ENCODE measurements at places on chromosomes 1 and 21. TPM values are rescaled to one million over a fixed set of nuclear protein-coding genes. Genes with fewer than 3 reads are reported as not detected.

The IGSF21 gene
- not detected for total RNA-seq

The OR2M3 gene
- 0.04 TPM for total RNA-seq

The CLDN17 gene
- total RNA-seq: not detected

The GUCA2A gene
- not detected for total RNA-seq

GRCh38 chr1:19043579-19044443, 87.3 kb upstream of the IFFO2 start:
- DNase-seq: no peak

DNA sequence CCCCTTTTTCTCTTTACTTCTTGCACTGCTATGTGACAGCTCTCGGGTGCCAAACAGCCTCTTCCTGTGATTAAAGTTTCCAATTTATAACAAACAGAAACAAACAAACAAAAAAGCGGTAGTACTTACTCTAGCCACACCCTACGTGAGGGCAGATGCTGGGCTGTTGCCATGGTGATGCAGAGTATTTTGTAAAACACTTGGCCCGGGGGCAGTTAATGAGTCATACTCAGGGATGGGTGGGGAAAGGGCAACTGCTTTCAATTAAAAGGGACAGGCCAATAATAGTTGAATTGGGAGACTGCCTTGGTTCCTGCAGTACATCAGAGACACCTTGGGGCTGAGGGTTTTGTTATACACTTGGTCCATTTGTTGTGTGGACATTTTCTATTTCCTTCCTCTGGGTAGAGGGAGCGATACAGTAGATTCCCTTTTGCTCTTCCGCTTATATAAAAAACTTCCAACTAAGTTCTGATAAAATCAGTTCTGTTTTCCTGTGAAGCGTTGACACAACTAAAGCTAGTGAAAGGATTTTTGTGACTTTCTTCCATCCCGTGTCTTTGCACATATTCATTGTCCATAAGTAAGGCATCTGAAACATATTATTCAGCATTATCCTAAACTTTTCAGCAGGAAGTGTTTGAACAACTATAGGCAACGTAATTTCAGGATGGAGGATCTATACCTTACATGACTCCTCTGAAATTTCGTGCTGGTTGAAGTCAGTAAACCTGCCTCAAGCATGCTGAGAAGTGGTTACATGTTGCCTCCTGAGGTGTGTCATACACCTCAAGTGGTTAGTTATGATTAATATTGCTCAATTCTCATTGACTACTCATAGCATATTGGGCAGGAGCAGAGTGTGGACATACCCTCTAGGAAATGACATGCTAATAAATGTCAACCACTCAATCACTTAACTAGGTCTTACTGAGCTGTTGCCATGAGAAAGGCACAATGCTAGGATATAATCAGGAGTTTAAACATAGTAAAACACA, 36.7 kb upstream of the THEM4 start:
- peak; percentile 92 for DNase-seq

DNA sequence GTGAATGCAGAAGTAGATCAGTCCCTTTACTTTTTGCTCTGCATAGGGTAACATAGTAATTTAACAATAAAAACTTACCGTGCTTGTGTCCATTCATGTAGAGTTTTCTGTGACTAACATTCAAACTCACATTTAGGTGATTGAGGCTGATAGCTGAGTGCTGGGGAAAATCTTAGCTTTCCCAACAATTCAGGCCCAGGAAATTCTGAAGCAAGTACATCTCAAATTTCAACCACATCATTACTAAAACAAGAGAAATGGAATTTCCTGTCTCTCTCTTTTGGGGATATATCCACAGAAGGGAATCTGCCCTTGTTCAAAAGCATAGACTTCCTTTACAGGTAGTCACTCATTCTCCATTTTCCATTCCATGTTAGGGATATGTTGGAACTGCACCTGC, 33.1 kb upstream of the C1orf146 start:
- DNase-seq: peak; percentile 15

DNA sequence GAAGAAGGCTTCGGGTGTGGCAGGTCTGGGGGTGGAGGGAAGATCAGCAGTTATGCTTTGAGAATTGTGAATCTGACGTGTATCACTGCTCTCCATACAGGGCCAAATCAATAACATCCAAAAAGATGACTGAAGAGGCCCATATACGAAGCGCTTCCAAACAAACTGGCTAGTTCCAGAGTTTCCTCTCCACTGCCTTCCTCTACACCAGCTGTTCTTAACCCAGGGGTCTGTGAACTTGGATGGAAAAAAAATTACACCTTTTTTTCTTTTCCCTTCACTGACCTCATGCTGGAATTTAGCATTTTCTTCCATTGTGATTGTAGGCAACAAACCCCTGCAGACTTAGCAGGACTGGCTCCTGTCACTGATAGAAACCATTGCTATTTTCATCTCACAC, 77.1 kb upstream of the NBL1 start:
- no peak for DNase-seq

DNA sequence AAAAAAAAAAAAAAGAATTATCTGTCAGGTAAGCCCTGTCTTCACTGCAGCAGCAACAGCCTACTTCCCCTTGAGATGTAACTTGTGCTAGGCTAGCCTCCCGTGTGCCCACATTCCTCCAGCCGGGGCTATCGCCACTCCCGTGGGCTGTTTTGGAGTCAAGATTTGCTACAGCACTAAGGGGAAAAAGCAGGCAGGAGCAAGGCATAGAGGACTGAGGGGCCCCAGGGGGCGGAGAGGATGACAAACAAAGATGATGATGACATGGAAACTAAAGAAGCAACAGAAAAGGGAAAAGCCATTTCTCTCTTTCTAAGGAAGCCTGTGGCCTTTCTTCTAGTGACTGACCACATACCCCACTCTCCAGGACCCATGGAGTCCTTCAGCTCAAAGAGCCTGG, 1.9 kb downstream of the TNFAIP8L2 start:
- DNase-seq: no peak

DNA sequence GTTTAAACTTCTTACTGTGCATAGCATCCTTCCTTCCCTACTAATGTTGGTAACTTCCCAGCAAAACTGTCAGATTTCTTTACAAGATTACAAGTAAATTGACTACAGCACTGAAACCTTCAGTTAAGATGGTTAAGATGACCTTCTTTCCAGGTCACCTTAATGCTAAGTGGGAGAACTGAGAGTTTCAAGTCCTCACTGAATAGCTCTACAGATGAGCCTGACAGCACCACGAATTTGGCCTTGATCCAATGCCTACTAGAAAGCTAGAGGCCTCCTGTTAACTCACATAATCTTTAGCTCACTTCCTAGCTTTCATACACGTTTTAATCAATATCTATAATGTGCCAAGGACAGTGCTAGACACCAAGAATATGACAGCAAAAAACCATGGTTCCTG, 276.0 kb upstream of the PLD5 start:
- DNase-seq: no peak

- no peak for DNase-seq
These were observed 113.8 kb downstream of the RHOU start for GRCh38 chr1:228849011-228849541.

DNA sequence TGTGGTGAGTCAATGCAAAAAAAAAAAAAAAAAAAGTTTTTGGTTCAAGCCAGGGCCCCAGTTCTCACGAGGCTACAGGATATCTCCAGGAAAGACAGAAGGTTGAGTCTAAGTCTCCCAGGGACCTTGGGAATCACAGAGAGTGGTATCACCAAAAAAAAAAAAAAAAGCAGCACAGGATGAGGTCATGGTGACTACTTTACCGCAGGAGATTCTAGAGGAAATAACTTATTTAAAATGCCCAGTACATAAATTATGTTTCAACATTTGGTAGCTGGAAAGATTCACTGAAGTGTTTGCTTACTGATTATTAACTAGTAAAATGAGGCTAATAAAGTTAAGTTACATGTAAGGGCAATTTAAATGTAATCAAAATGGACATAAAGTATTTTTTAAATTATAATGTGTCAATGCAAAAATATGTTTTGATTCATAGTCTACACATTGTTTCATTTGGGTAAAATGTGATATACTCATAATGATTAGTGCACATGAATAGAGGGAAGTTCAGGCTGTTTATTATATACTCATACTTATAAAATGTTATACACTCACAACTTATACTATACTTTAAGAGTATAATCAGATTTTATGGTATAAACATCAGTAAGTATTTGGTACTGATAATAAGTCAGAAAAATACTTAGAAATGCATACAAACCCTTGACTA, 84.1 kb downstream of the PLPPR5 start:
- peak; percentile 8 for DNase-seq

DNA sequence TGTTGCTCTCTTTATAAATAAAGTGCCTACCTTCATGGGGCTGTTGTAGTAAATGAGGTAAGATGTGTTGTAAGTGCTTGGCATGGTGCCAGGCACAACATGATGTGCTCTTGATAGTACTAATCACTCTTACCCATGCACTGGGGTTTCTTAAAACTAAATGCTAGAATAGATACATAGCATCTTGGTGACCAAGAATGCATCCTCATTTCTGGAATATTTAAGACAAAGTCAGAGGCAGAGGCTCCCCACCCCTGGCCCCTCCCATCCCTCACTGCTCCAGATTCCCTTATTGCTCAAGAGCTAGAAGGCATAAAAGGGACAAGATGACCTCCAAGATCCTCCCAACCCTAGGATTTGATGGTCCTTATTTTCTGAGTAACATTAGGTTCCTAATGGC, 61.3 kb downstream of the GLUL start:
- DNase-seq: no peak

DNA sequence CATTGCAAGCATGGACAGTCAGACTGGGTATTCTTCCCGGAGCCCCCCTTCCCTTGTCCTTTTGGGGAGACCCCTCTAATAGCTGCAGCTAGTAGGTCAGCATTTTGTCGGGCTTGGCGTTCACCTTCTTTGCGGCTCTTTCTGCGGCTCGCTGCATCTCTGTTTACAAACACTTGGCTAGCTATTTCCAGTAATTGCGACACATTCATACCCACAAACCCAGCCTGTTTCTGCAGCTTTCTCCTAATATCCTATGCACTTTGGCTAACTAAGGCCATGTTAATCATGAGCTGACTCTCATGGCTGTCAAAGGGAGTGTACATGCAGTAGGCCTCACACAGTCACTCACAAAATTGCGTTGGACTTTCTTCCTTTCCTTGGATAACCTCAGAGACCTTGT, 716.4 kb downstream of the AMY1C start:
- DNase-seq: peak; percentile 4

- DNase-seq: no peak
These were observed 259.2 kb downstream of the GREM2 start for GRCh38 chr1:240352769-240353168.

- DNase-seq: no peak
These were observed 501.5 kb downstream of the KIF26B start for GRCh38 chr1:245656189-245656717.

- DNase-seq: no peak
These were observed 464.5 kb downstream of the KCNT2 start for GRCh38 chr1:196143602-196144342.

DNA sequence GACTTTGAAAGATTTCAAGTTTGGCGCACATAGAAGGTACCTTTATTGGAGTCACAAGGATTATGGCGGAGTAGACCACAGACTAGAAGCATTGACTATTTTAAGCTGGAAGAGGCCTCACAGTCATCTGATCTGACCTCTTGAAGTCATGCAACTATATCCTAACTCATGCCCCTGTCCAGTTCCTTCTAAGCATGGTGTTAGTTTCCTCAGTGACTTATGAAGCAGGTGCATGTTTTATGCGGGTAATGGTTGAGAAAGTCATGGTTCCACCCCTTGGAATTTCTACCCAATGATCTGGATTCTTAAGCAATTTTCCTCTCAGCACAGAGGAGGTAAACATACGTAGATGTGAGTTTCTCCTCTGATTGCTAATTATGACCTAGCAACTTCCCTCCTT, 11.7 kb downstream of the OLFML3 start:
- DNase-seq: no peak

- peak; percentile 57 for DNase-seq
These were observed 7.1 kb upstream of the SSBP3 start for GRCh38 chr1:54413295-54413694.
